ENCODE measurements at places on chromosomes 16 and 17.

DNA sequence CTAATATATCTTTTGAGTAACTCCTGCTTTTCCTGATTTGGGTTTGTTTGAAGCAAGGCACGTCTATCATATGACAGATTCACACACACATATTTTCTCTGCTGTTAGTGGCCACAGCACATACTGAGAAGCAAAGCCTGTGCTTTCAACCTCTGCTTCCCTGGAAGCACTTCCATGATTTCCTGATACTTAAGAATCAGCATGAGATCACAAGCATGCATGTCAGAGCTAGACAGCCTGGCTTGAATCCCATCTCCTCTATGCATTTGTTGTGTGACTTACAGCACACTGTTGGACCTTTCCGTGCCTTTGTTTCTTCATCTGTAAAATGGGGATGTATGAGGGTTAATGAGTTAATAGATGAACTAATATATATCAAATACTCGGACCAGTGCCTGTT lies 151.1 kb upstream of the NOL11 start:
- DNase-seq, result no peak

DNA sequence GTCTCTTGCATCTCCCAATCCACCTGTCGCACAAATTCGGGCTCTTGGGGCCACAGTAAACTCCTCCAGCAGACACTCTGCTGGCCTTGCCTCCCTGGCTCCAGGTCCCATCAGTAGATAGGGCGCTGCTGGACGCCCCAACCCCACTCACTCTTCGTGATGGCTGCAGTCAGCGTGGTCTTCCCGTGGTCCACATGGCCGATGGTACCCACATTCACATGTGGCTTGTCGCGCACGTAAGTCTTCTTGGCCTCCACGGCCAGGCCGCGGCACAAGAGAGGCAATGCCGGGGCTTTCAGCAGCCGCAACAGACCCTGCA lies 428 bp downstream of the TUFM start:
- no peak for DNase-seq

- peak; percentile 29 for DNase-seq
Measured at GRCh38 chr17:43477832-43478634, 5.7 kb upstream of the DHX8 start.

DNA sequence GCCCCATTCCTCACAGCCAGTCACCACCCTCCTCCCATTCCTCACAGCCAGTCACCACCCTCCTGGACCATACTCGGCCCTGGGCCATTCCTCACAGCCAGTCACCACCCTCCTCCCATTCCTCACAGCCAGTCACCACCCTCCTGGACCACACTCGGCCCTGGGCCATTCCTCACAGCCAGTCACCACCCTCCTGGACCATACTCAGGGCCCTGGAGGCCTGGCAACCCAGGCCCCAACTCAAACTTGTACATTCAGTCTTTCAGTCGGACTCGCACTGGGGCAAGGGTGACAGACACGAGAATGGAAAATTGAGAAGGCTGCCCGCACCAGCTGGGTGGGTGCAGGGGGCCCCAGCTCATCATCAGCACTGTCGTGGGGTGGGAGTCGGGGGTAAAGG lies 30.4 kb upstream of the FOXK2 start:
- DNase-seq, result no peak

GRCh38 chr17:19338031-19338990 lies 24.2 kb downstream of the B9D1 start:
- peak; percentile 28 for DNase-seq

- DNase-seq, result no peak
Measured at GRCh38 chr16:4182581-4183236, 59.2 kb downstream of the SRL start.

DNA sequence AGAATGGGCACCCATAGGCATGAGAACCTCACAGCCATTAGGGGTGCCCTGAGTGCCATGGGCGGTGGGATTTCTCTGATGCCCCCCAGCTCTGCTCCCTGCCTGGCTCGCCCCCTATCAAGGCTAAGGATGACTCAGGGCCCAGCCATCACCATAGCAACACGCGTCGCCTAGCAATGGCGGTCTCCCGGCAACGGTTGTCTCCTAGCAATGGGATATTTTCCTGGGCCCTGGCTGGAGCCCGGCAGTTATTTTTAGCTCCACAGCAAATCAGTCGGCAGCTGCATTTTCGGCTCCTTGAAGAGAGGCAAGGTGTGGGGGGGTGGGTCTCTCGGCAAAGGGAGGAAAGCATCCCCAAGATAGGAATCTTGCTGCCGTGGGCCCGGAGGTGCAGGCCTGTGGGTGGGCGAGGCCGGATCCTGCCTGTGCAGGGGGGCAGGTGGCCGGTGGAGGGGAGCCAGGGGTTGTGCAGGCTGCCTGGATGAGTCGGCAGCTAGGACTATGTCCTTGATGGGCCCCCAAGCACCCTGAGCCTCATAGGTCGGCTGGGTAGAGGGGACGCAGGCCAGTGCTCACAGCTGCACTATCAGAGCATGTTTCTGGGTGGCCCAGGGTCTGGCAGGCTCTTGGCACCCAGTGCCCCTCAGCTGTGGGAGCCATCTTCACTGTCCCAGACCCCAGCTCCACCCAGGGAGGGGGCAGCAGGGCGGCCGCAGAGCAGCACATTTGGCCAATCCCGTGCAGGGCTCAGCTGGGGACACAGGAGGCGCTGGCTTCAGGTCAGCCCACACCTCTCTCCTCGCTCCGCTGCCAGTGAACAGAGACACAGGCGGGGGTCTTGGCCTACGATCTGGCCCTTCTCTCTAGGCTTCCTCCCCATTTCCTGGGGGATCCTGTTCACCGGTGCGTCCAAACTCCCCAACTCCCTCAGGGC lies 4.2 kb upstream of the FBXL16 start:
- peak; percentile 77 for DNase-seq

DNA sequence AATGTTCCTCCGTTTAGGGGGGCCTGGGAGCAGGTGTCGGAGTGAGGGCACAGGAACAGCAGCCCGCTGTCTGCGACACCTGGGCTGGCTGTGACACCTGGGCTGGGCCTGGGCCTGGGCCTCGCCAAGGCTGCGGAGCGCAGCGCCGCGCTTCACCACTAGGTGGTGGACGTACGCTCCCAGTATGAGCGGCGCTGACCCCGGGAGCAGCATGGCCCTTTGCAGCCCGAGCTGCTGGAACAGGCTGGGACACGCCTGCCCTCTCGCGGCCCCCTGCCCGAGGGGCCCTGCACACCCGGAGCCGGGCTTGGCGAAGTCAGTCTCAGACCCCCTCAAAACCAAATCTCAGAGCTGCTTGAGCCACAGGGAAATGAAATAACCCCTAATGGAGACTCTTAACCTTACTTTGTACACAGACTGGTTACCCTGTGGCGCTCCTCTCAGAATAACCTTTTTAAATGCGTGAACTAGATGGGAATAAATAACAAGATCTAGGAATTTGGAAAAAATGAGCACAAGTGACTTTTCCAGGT lies 38.6 kb upstream of the FA2H start:
- peak; percentile 57 for DNase-seq

DNA sequence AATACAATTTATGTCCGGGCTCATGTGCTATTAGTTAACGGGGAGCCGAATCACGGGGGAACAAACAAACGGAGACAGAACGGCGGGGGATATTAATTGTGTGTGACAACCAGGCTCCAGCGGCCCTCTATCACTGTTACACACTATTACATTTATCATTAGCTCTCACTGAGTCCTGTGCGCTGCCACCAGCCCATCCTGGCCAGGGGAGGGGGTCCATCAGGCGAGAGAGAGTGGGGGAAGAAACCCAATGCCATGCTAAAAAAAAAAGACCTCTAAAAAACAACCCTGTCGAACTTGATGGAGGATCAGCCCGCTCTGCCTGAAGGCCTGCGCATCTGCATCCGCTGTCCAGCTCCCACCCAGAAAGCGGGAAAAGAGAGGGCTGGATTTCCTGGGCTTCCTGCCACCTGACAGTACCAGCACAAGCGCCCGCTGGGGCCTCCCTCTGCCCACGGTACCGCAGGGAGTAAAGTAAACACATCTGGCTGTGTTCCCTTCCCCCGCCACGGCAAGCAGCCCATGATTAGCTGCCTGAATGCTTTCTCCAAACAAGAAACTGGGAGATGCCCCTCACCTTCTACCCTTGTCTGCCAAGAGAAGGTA lies 41.7 kb downstream of the PIPOX start:
- peak; percentile 19 for DNase-seq

DNA sequence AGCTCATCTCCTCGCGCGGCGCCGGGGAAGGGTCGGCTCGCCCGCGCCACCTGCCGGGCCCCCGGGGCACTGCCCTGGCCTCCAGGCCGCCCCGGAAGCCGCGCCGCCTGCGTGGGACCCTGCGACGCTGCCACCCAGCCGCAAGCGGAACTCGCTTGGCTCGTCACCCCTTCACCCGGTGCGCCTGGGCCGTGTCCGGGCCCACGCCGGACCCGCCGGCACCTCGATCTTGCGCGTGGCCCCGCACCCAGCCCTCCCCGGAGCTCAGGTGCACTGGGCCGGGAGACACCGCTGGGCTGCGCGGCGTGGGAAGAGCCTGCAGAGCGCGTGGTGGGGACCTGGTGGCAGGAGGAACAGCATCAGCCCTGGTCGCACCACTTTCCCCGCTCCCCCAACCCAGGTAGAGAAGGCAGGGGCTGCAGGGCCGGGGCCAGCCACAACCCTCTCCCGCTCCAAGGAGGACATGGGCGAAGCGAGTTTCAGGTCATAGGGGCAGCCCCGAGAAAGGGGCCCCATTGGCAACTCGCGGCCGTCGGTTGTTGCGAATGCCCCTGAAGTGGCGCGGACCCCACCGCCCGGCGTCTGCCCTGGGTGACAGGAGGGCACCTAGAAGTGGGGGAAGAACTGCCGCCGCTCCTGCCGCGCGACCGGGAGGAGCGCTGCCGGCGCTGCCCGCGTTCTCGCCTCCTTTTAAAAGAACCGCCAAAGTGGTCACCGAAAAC lies 363 bp upstream of the MIF4GD start:
- peak; percentile 71 for DNase-seq

GRCh38 chr17:27323538-27324215 lies 29.8 kb downstream of the WSB1 start:
- peak; percentile 14 for DNase-seq
